ENCODE measurements at places on chromosomes 11 and 22.

DNA sequence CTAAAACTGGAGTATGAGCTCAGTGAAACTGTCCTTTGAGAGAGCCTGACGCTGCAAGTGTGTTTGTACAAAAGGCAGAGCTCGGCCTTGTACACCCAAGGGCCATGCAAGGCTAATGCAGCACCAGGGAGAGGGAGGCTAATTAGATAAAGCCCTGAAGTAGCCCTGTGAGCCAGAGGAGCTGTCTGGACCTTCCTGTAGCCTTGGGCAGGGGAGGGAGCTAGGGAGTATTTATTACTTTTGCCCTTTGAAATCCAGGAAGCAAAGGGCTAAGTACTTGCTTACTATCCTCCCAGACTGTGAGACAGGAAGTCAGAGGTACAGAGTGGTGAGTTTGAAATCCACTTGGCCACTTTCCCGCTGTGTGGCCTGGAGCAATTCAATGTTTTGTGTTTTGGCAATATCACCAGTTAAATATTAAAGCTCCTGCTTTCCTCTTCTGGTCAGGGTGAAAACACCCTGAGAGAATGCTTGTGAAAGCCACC is 10.2 kb upstream of the LDHA start:
- no peak for DNase-seq

DNA sequence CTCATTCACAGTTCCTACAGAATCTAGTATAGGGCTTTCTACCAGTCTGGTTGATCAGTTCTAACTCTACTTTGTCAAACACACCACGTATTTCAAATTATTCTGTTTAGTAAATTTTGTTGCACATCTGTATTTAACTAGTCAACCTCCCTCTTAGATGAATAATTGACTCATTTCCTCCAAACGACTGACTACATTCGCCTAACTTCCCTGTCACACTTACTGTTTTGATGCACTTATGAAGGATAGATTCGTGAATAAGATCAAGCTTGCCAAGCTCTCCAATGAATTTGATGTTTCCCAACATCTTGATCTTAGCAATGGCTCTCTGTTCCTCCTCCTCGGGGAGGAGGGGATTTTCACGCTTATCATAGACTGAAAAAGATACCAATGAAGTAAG is 5.0 kb downstream of the EIF4G2 start:
- DNase-seq = no peak

- DNase-seq = no peak
Observed at GRCh38 chr22:49212466-49212865, 615.2 kb downstream of the BRD1 start.

GRCh38 chr11:40938002-40938401 is 521.5 kb downstream of the LRRC4C start:
- DNase-seq = no peak

DNA sequence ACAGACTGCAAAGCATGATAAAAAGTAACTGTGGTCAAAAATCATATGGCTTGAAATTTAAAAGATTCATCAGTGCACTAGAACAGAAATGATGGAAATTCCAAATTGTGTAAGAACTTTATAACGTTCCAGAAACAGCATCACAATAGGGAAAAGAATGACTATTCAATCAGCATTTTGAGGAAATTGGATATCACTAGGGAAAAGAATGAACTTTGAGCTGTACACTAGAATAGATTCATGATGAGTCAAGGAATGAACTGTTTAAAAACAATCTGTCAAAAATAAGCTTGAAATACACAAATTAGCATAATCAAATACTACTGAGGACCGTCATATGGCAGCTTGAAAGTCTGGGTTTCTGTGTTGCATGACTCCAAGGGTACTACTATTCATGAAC is 20.5 kb upstream of the HEPHL1 start:
- no peak for DNase-seq

DNA sequence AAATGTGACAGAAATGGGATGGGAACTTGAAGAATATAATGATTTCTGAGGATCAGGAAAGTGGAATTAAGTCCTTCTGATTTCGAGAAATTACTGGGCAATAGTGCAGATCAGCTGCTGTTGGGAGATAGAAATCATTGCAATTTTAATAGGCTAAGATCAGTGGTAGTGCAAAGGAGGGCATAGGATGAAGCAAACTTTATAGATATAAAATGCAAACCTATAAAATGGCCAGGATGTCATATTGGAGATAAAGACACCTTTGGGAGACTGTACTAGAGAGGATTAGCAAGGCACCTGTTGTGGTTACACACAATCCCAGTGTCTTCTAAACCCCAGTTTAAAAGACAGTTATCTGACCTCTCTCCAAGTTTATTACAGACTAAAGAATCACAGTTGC is 6.5 kb upstream of the MS4A7 start:
- no peak for DNase-seq

GRCh38 chr11:118076754-118077281 is at the start of gene TMPRSS4:
Gene TMPRSS4, plus strand, starts transcription at chr11:118077078. Its CDS starts 225 bp downstream, at chr11:118077303.
- DNase-seq = no peak

DNA sequence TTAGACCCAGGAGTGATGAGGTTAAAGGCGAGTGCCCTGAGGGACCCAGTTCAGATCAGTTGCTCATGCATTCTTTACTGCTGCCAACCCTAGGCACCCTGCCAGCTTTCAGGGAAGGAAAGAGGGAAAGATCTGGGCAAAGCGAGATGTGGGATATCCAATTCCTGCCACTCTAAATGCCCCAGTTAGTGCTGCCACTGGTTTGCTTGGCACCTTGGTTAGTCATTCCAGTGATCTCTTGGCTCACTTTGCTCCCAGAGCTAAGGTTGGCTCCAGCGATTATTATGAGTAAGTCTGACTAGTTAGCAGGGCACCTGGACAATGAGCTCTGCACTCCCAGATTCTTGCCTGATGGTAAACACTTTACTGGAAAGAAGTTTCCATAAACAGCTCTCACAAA is 85.0 kb downstream of the INSC start:
- DNase-seq = no peak

GRCh38 chr11:36376009-36376887 is 80.2 kb downstream of the PRR5L start:
- DNase-seq = no peak

DNA sequence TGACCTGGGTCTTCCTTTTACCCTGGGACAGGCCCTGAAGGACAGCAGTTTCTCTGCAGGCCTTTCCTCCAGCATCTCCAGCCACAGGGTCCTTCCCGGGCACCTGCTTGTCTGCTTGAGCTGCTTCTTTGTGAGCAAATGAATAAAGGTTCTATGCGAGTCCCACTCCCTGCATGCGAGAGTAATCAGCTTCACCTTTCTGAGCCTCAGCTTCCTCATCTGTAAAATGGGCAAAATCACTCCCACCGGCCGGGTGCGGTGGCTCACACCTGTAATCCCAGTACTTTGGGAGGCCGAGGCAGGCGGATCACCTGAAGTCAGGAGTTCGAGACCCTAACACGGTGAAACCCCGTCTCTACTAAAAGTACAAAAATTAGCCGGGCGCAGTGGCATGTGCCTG is 31.1 kb downstream of the IFT27 start:
- no peak for DNase-seq

GRCh38 chr11:64729851-64730382 is 6.9 kb upstream of the NRXN2 start:
- DNase-seq = no peak

DNA sequence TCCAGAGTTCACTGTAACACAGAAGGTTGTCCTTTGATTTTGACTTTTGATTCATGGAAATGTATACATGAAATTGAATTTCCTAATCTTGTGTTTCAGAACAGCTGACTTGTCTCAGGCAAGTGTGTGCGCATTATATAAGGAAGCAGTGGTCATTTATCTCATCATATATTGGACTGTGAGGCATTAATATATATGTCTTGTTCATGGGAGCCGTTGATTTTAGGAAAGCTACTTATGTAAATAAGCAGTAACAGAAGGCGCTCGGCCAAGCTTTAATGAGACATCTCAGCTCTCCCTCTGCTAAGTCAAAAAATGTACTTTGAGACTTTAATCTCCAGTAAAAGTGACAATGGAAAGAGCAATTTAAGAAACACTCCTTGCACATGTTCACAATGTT is 100.5 kb downstream of the PDHX start:
- no peak for DNase-seq

DNA sequence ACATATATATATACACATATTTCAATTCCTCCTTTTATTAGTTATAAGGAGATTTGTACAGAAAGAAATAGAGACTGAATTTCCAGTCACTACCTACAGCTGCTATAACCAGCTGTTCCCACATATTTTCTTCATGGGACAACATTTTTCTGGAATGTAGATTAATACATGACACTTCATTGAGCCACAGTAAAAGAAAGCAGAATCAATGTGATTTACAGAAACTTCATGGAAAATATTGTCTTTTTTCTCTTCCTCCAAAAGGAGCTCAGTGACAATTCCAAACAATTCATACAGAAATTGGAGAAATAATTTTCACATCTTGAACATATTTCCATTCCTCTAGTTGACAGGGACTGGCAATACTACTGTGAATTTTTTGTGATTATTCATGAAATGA is 249.2 kb downstream of the DLG2 start:
- DNase-seq = no peak

- no peak for DNase-seq
Observed at GRCh38 chr11:111259896-111260295, 14.4 kb downstream of the POU2AF2 start.

DNA sequence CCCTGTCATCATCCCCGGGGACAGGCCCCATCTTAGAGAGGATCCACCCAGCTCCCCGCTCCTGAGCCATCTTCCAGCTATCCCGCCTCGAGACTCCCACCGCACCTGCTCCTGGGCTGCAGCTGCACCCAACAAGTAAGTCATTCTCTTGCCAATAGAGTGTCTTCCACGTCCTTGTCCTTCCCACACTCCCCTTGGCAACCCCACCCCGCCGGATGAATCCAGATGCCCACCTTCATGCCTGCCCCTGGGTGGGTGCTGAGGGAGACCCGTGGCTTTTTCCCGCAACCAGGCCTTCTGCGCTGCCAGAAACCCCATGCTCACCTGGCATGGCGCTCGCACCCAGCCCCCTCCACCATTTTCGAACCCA is 11.1 kb upstream of the C11orf24 start:
- DNase-seq = no peak

DNA sequence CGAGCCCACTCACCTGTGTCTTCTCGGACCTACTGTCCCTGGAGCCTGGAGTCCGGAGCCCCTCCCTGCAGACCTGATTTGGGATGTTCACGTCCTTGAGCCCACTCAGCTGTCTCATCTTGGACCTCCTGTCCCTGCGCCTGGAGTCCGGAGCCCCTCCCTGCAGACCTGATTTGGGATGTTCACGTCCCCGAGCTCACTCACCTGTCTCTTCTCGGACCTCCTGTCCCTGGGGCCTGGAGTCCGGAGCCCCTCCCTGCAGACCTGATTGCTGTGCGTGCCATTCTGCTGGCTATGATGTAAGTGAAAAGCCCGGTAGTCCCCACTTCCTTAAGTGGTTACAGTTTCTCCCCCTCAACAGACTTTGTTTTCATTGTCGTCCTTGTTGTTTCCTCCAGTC is 867.1 kb downstream of the BRD1 start:
- peak; percentile 18 for DNase-seq

DNA sequence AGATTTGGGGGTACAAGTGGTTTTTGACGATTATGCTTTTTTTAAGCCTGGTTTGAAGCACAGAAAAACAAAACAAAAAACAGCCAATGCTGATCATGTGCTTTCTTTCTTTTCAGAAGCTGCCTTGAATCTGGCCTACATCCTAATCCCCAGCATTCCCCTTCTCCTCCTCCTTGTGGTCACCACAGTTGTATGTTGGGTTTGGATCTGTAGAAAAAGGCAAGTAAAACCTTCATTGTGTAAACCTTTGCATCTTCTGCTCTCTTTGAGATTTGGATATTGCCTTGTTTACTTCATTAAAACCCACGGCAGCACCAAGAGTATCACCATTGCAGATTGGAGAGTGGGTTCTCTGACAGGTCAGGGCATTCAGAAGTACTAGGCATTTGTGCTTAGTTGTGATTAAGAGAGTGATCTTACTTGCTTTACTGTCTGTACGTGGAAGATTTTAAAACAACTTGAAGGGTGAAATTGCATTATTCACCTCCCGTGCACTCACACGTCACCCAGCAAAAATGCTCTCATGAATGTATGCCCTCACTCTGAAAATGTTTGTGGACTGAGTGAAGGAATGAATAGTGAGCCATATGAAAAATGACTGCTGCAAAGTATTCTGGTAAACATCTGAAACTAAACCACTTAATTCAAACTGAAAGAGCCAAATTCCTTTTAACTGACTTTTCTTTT is 17.0 kb downstream of the LAYN start:
- no peak for DNase-seq

DNA sequence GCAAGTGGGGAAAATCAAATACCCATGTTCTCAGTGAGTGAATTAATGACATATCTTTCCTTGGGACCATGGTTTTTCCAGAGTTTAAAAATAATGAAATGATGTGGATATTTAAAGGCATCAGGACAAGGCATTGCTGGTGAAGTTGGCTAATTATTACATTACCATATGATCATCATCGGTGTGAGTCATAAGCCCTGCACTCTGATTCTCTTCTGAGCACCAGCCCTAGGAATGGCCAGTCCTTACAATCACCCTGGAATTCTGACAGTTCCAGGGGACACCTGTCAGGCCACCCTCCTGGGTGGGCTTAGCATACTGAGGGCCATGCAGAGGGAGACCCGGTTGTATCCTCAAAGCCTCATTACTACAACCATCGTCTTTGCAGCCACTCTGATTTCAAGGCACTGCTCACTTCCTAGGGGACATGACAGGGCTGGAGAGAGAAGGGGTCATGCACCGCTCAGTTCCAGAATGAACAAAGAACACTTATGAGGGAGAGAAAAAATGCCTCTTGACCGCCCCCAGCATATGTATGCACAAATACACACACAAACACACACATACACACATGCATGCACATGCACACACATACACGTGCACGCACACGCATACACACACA is 365.0 kb downstream of the MIAT start:
- no peak for DNase-seq

DNA sequence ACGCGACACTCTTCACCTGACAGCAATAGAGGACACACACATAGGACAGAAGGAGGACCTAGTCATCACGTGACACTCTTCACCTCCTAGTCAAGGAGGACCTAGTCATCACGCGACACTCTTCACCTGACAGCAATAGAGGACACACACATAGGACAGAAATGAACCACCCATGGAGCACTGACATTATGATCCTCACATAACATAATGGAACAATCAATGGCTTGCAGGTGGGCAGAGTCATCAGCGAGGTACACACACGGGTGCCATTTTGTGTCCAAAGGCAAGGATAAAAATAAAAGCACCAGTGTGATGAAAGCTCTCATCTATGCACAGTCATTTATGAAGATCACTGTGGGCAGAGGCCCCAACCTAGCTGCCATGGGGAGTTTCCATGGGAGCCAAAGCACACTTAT is 354.7 kb downstream of the LARGE1 start:
- DNase-seq = no peak

Data from dorsolateral prefrontal cortex (tissue), 122 donors.